Breast epithelium (tissue), 4 donors: ENCODE measurements at places on chromosomes 16 and 17. TPM values are rescaled to one million over a fixed set of nuclear protein-coding genes. Genes with fewer than 3 reads are reported as not detected.

GRCh38 chr16:80174416-80174815 lies 366.4 kb upstream of the DYNLRB2 start:
- no peak for DNase-seq
- H3K27ac ChIP-seq, result no peak overlapping the region
- H3K36me3 ChIP-seq, result no peaks in the 10 kb centered on the region
- no peak overlapping the region for H3K4me3 ChIP-seq

- H3K27ac ChIP-seq, result no peak overlapping the region
- H3K27me3 ChIP-seq, result no peaks in the 10 kb centered on the region
- no peak for DNase-seq
- no peak overlapping the region for H3K4me3 ChIP-seq
These were observed 3.6 kb downstream of the ZNRF1 start for GRCh38 chr16:75002474-75002873.

DNA sequence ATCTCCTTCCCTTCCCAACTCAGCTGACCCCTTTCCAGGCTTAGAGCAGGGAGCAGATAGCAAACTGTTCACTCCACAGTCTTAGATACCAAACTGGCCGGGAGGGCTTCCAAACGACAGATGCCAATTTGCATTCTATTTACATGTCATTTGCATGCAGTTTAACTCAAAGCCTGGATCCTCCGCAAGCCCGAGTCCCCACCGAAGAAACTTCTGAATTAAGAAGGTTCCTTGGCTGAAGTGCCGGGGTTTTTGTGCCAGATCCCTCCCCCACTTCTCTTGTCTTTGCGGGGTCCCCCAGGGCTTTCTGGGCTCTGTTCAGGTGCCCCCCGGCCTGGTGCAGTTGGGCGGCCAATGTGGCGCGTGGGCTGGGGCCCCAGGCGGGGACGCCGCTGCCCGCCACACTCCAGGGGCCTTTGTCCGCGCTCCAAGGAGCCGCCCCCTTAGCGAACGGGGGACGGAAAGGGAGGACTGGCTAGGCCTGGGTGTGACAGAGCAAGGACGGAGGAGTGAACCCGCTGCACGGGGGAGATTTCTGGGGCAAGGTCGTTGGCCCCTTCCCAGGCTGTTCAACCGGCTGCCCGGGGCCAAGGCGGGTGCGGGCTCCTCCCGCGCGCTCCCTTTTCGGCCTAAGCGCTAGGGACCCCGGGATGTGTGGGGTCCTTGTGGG lies 1.2 kb downstream of the GPRC5B start:
- H3K4me3 ChIP-seq, result peak overlapping the region; percentile 92
- H3K27me3 ChIP-seq, result no peaks in the 10 kb centered on the region
- H3K36me3 ChIP-seq, result no peaks in the 10 kb centered on the region
- no peaks in the 10 kb centered on the region for H3K4me1 ChIP-seq
- H3K27ac ChIP-seq, result peak overlapping the region; percentile 79

C1QTNF8 gene
- total RNA-seq, result not detected

ITGB4 gene
- 67.2 TPM for total RNA-seq

DNA sequence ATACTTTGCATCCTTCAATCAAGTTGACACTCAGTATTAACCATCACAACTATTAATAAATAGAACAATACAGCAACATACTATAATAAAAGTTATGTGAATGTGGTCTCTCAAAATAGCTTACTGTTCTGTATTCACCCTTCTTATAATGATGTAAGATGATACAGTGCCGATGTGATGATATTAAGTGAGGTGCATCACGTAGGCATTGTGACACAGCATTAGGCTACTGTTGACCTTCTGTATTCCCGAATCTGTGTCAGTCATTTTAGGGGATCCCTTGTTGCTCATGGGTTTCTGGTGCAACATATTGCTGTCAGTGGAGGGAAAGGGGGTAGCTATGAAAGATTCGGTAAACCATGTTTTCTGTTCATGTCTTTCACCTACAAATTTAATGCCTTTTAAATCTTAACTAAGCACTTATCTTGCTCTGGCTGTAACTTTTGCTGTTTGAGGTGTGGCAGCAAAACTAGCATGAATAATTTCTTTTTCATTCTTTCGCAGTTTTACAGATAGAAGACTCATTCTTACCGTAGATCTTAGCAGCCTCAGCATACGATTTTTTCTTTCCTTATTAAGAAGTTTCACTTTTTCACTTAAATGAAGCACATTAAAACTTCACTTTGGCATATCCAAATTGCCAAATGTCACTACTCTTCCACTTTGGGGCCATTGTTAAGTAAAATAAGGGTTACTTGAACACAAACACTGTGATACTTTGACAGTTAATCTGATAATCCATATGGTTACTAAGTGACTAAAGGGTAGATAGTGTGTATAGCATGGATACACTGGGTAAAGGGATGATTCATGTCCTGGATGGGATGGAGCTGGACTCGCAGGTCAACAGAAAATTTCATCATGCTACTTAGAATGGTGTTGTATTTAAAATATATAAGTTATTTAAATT lies 29.6 kb downstream of the NFAT5 start:
- peak overlapping the region; percentile 20 for H3K27ac ChIP-seq
- H3K36me3 ChIP-seq, result no peaks in the 10 kb centered on the region
- no peak for DNase-seq

DNA sequence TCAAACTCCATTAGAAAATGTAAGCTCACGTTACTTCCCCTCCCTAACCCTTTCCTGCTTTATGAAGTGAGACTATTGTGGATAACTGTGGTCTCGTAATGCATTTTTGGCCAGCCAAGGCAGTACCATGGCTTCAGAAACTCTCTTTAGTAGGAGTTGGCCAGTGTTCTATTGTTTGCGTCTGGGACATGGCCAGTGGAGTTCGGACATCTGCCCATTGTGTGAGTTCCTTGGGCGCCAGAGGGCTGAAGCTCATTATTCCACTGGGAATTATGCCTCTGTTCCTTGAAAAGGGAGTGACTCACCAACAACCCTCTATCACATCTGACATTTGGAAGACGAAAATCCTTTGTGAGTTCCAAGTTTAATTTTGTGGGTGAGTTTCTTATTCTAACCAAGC lies 319.5 kb upstream of the SOX9 start:
- no peak overlapping the region for H3K27ac ChIP-seq
- H3K4me1 ChIP-seq, result no peaks in the 10 kb centered on the region
- H3K27me3 ChIP-seq, result no peaks in the 10 kb centered on the region
- no peak for DNase-seq
- no peaks in the 10 kb centered on the region for H3K36me3 ChIP-seq

YPEL2 gene
- total RNA-seq, result 64.8 TPM

TBX2 gene
- 5.7 TPM for total RNA-seq

GRCh38 chr17:48663134-48663924 lies 37.2 kb upstream of the HOXB9 start:
- H3K27me3 ChIP-seq, result no peaks in the 10 kb centered on the region
- H3K36me3 ChIP-seq, result no peaks in the 10 kb centered on the region
- no peak overlapping the region for H3K27ac ChIP-seq
- DNase-seq, result no peak

DNA sequence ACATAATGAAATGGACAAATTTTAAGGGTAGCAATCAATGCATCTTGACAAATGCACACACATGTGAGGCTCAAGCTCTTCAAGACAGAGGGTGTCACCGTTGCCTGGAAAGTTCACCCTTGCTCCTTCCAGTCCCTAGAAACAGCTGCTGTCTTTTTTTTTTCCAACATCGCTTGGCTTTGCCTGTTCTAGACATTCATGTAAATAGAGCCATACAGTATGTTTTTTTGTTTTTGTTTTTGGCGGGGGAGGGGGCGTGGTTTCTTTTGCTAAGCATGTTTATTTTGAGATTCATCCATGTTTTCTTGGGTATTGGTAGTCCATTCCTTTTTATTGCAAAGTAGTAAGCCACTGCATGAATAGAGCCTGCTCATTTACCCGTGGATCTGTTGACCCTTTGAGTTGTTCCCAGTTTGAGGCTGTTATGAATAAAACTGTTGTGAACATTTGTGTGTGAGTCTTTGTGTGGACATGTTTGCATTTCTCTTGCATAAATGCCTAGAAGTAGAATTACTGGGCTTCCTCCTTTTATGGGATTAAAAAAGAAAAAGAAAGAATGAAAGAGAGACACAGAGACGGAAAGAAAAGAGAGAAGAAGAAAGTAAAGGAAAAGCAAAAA lies 78.4 kb downstream of the NT5M start:
- no peak for DNase-seq
- no peaks in the 10 kb centered on the region for H3K27me3 ChIP-seq
- no peak overlapping the region for H3K27ac ChIP-seq
- H3K4me1 ChIP-seq, result no peaks in the 10 kb centered on the region
- H3K36me3 ChIP-seq, result no peaks in the 10 kb centered on the region

KRT9 gene
- total RNA-seq, result not detected
